ENCODE measurements at places on chromosomes 11 and 22.
A peak's percentile ranks its signal among the peaks of the same experiment; 100 is the strongest.

DNA sequence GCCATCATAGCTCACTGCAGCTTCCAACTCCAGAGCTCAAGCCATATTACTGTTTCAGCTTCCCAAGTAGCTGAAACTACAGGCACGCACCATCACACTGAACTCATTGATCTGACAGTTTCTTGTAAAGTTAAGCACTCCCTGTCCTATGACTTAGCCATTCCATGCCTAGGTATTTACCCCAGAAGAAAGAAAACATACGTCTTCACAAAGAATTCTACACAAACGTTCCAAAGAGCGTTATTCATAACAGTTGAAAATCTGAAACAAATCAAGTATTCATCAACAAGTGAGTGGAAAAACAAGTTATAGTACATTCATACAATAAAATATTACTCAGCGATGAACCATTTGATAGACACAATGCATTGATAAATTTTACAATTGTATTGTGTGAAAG lies 7.8 kb upstream of the NLRP10 start:
- H3K4me3 ChIP-seq: no peak overlapping the region
- H3K36me3 ChIP-seq: no peaks in the 10 kb centered on the region
- no peaks in the 10 kb centered on the region for H3K4me1 ChIP-seq
- H3K27me3 ChIP-seq: no peaks in the 10 kb centered on the region
- no peak for DNase-seq
- H3K27ac ChIP-seq: no peak overlapping the region

DNA sequence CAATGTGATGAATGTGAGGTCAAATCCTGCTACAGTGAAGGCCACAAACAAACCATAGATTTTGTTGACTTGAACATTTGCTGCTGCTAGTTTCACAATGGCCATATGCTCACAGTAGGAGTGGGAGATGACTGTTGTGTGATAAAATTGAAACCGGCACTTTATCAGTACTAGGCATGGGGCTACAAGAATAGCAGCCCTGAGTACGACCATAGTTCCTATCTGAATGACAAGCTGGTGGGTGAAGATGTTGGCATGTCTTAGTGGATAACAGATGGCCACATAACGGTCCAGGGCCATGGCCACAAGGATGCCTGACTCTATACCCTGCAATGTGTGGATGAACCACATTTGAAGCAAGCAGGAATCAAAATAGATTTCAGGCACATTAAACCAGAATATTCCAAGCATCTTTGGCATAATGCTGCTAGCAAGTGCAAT lies 2.8 kb downstream of the OR52A1 start:
- H3K27ac ChIP-seq: no peak overlapping the region
- H3K4me3 ChIP-seq: no peak overlapping the region
- DNase-seq: no peak
- H3K36me3 ChIP-seq: no peaks in the 10 kb centered on the region
- H3K4me1 ChIP-seq: no peaks in the 10 kb centered on the region
- no peaks in the 10 kb centered on the region for H3K27me3 ChIP-seq

DNA sequence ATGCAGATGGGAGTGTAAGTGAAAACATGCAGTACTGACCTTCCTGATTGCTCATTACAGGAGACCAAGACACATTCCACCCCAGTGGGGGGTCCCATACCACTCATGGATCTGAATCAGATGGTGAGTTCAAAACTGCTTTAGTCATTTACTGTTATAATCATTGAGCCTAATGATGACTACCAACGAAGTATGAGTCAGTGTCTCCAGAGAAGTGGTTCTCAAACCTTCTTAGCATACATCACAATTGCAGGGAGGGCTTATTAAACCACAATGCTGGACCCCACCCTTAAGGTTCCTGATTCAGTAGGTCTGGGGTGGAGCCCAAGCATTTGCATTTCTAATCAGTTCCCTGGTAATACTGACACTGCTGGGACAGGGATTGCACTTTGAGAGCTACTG lies 75.8 kb downstream of the CD44 start:
- H3K27me3 ChIP-seq: no peaks in the 10 kb centered on the region
- H3K4me1 ChIP-seq: peaks cover 22% of the 10 kb centered on the region
- no peak overlapping the region for H3K4me3 ChIP-seq

DNA sequence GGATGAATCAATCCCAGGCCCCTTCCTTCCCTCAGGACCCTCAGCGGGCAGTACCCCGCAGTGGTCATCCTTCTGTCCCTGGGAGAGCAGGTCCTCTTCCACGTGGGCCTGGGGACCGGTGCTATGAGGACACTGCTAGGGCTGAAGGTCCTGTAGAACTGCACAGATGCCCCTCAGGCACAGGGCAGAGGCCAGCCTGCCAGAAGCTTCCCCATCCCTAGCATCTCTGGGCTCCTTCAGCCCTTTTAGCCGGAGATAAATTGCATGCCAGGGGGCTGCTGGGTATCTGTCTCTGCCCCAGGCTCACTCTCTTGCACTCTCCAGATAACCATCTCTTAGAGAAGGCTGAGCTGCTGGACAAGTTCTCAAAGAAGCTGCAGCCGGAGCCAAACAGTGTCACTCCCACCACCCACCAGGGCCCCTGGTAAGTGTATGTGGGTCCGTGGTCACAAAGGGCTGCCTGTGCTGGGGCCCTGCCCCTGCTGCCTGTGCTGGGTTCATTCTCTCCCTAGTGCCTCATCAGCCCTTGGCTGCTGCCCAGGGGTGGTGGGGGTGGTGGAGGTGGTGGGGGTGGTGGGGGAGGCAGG lies 2.3 kb downstream of the ATG16L2 start:
- H3K4me1 ChIP-seq: peaks cover 31% of the 10 kb centered on the region
- H3K27ac ChIP-seq: no peak overlapping the region
- H3K4me3 ChIP-seq: no peak overlapping the region

GRCh38 chr22:28333088-28333487 lies 346.6 kb downstream of the TTC28 start:
- no peaks in the 10 kb centered on the region for H3K27me3 ChIP-seq
- H3K36me3 ChIP-seq: no peaks in the 10 kb centered on the region
- H3K4me3 ChIP-seq: no peak overlapping the region
- H3K27ac ChIP-seq: no peak overlapping the region
- no peak for DNase-seq

DNA sequence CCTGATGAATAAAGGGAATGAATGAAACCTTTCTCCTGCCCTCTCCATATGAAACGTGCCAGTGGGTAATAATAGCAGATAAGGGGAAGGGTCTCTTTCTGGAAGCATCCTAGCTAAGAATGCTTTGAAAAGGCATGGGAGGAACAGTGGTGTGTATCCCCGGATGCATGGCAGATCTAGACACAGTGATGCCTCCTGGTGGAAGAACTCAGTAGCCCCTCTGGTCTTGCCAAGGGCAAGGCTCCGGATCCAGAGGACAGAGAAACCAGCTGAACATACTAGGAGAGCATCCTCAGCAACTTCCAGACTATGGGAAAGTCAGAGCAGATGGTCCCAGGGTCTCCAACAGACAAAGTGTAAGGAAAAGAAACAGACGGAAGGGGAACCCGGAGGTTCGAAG lies 6.4 kb downstream of the BAIAP2L2 start:
- no peaks in the 10 kb centered on the region for H3K27me3 ChIP-seq
- no peak overlapping the region for H3K27ac ChIP-seq
- no peak for DNase-seq

DNA sequence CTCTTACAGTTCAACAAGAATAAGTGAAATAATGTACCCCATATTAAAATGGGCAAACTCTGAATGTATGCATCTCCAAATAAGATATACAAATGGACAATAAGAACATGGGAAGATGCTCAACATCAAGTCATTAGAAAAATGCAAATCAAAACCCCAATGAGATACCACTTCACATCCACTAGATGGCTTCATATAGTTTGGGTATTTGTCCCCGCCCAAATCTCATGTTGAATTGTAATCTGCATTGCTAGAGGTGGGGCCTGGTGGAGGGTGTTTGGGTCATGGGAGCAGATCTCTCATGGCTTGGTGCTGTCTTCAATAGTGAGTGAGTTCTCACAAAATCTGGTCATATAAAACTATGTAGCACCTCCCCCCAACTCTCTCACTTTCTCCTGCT lies 5.7 kb downstream of the MPZL2 start:
- no peak for DNase-seq
- H3K36me3 ChIP-seq: peaks cover 4% of the 10 kb centered on the region
- H3K27me3 ChIP-seq: no peaks in the 10 kb centered on the region
- H3K4me3 ChIP-seq: no peak overlapping the region
- no peak overlapping the region for H3K27ac ChIP-seq
- peaks cover 14% of the 10 kb centered on the region for H3K4me1 ChIP-seq

GRCh38 chr22:23088199-23088604 lies 17.9 kb downstream of the GNAZ start:
- H3K27ac ChIP-seq: no peak overlapping the region
- H3K27me3 ChIP-seq: no peaks in the 10 kb centered on the region
- no peak for DNase-seq
- no peak overlapping the region for H3K4me3 ChIP-seq
- no peaks in the 10 kb centered on the region for H3K36me3 ChIP-seq

- H3K27me3 ChIP-seq: no peaks in the 10 kb centered on the region
- DNase-seq: no peak
- H3K27ac ChIP-seq: no peak overlapping the region
- no peaks in the 10 kb centered on the region for H3K36me3 ChIP-seq
Observed at GRCh38 chr11:70016666-70017367, 61.3 kb upstream of the ANO1 start.

DNA sequence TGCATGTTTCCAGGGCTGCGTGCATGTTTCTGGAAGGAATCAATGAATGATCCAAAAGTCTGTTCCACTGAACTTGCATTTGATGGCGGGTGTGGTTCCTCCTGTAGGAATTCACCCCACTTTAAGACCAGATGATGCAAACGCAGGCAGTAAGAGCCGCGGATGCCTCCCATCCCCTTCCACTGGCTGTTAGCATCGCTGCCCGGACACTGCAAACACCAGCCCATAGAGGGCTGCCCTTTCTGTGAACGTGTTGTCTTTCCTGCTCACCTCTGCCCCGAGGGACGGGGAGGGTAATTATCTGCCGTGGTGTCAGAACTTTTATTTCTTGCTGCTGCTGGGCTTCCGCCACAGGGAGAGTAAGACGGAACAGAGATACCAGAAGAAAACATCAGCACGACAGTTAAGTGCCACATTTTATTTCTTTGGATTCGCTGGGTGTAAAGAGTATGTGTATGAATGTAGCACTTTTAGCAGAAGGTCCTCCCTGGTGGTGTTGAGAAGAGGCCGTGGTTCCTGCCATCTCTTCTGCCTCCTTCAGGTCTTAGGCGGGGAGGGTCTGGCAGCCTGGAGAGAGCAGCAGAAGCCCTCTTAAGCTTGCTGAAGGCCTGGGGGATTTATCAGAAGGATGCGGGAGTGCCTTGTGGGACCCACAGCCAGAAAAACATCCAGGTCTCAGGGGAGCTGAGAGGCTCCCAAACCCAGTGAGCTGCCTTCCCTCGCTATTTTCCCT lies 53.2 kb upstream of the NECTIN1 start:
- no peaks in the 10 kb centered on the region for H3K36me3 ChIP-seq
- no peak for DNase-seq
- H3K27ac ChIP-seq: no peak overlapping the region
- H3K27me3 ChIP-seq: no peaks in the 10 kb centered on the region

DNA sequence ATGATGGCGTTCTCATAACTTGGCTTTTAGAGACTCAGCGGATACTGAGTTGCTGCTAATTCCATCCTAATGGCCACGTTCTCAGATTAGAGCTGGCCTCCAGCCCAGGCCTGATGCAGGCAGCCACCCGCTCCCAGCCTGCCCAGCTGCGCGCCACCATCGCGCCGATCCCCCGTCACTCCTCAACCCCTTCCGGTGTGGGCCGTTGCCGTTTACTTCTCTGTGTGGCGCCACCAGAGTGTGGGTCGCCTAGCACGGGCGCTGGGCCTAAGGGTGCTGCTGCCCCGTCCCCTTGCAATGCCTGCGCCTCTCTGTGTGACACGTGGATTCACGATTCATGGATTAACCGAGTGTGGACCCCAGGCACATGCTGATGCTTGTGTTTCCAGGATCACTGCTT lies 1116.0 kb downstream of the BRD1 start:
- H3K27ac ChIP-seq: no peak overlapping the region
- H3K36me3 ChIP-seq: no peaks in the 10 kb centered on the region
- H3K4me1 ChIP-seq: no peaks in the 10 kb centered on the region

- H3K4me1 ChIP-seq: peaks cover 19% of the 10 kb centered on the region
- H3K4me3 ChIP-seq: no peak overlapping the region
- H3K27me3 ChIP-seq: no peaks in the 10 kb centered on the region
- DNase-seq: no peak
- no peaks in the 10 kb centered on the region for H3K36me3 ChIP-seq
Observed at GRCh38 chr22:30045494-30045887, 34.8 kb upstream of the HORMAD2 start.

GRCh38 chr11:10302359-10302743 lies 2.5 kb upstream of the ADM start:
- H3K27me3 ChIP-seq: peaks cover 6% of the 10 kb centered on the region
- H3K4me3 ChIP-seq: peak overlapping the region; percentile 51
- peak; percentile 78 for DNase-seq
- H3K27ac ChIP-seq: peak overlapping the region; percentile 75

GRCh38 chr11:9905960-9906791 lies 242.3 kb downstream of the SWAP70 start:
- H3K27ac ChIP-seq: no peak overlapping the region
- DNase-seq: no peak

GRCh38 chr11:117458275-117459122 lies 130.8 kb downstream of the CEP164 start:
- peak overlapping the region; percentile 68 for H3K27ac ChIP-seq
- no peak overlapping the region for H3K4me3 ChIP-seq
- H3K36me3 ChIP-seq: no peaks in the 10 kb centered on the region
- peaks cover 23% of the 10 kb centered on the region for H3K4me1 ChIP-seq
- DNase-seq: peak; percentile 40

DNA sequence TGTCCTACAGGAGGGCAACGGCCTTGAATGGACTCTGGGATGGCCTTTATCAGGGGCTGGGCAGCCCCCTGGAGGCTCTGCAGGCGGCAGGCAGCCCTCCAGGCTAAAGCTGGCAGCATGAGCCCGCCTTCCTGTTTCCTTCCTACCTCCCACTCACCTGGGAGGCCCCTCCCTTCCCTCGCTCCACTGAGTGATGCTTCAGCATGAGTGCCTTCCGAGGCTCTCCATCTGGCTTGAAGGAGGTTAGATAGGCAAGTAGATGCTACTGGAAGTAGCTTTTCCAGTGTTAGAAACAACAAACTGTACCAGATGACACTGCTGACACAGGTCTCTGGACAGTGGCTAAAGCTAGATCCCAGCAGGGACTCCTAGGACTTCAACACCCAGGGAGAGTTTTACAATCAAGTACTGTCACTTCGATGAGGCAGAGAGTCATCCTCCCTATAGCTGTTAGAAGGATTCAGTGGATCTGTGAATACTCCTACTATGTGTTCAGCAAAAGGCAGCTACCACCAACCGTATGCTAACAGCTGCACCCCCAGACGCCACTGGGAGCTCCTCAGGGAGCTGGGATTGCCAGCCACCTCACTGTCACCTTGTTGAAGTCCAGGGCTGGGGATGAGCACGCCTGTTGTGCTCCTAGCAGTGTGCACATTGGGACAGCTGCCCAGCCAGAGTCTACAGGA lies 4.1 kb upstream of the SLC25A1 start:
- no peak overlapping the region for H3K4me3 ChIP-seq
- no peak for DNase-seq
- H3K4me1 ChIP-seq: peaks cover 13% of the 10 kb centered on the region
- H3K36me3 ChIP-seq: no peaks in the 10 kb centered on the region
- no peak overlapping the region for H3K27ac ChIP-seq
- H3K27me3 ChIP-seq: no peaks in the 10 kb centered on the region

- no peak for DNase-seq
- H3K27ac ChIP-seq: no peak overlapping the region
- H3K4me3 ChIP-seq: no peak overlapping the region
Observed at GRCh38 chr11:24514219-24514594, 17.4 kb downstream of the LUZP2 start.
